ENCODE measurements at places on chromosomes 4 and X.

GRCh38 chr4:113662581-113662980, 99.0 kb downstream of the CAMK2D start:
- DNase-seq: no peak

DNA sequence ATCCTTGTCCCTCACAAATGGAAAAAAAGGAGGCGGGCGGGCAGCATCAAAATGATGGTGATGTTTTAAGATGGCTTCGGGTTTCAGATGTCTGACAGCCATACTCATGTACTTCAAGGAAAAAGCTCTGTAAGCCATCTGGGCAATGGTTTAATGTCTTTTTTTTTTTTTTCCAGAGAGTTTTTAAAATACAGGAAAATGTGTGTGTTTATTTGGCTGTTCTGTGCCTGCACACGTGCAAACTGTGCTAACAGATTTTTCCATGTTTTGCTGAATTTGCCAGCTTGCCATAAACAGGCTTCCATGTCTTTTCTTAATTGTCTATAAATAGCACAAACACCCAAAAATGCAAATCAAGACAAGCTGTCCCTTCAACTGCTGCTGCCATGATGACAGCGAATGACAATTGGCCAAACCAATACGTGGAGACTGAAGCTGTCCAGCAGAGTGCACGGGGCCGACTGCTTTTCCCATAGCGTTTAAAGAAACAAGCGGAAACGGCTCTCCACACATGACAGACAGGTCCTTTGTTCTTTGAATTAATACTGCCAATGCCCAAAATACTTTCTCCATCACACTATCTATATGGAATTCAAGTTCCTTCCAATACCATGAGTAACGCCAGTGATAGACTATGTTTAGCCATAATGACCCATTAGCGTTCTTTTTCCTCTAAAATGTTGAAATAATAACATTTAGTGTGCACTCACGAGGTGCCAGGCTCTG, 35.7 kb downstream of the AFAP1 start:
- no peak for DNase-seq

GRCh38 chrX:4451591-4451990, 738.1 kb upstream of the PRKX start:
- no peak for DNase-seq

DNA sequence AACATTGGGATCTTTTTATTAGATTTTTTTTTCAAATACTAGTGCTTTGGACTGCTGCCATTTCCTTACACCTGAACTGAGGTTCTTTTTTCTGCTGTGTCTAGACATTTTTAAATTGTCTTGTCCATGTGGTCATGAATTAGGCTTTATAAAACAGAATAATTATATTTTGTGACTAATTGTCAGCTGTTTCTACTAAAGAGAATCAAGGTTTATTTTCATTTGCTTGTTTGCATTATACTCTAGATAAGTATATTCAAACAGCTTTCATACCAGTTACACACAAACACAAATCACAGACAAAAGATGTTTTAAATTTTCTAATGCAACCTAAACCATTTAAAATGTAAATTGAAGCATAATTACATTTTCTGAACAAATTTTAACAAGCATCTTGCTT, 194.7 kb downstream of the GALNTL6 start:
- no peak for DNase-seq

GRCh38 chr4:150244600-150244999, 166.4 kb downstream of the DCLK2 start:
- no peak for DNase-seq

All from CD4-positive, alpha-beta T cell treated with Interleukin-17A for 1 hour (primary cell).